ENCODE measurements at places on chromosomes 2 and 18.

- no peak for DNase-seq
These were observed 80.6 kb downstream of the ADCYAP1 start for GRCh38 chr18:985212-985661.

GRCh38 chr2:72625366-72625765 lies 200.5 kb downstream of the EXOC6B start:
- no peak for DNase-seq

- DNase-seq: no peak
These were observed 285.3 kb downstream of the SOX11 start for GRCh38 chr2:5977477-5977876.

- no peak for DNase-seq
These were observed 547.6 kb upstream of the RAB6C start for GRCh38 chr2:129431881-129432280.

- DNase-seq: no peak
These were observed 81.5 kb upstream of the SMAD2 start for GRCh38 chr18:48011926-48012465.

- no peak for DNase-seq
These were observed 30.1 kb upstream of the CTAGE1 start for GRCh38 chr18:22447792-22448191.

- DNase-seq: no peak
These were observed 79.7 kb downstream of the COLEC12 start for GRCh38 chr18:420661-421246.

GRCh38 chr2:61210332-61210981 lies 48.5 kb downstream of the C2orf74 start:
- DNase-seq: no peak

GRCh38 chr18:63779386-63779785 lies 4.2 kb downstream of the SERPINB7 start:
- DNase-seq: no peak

DNA sequence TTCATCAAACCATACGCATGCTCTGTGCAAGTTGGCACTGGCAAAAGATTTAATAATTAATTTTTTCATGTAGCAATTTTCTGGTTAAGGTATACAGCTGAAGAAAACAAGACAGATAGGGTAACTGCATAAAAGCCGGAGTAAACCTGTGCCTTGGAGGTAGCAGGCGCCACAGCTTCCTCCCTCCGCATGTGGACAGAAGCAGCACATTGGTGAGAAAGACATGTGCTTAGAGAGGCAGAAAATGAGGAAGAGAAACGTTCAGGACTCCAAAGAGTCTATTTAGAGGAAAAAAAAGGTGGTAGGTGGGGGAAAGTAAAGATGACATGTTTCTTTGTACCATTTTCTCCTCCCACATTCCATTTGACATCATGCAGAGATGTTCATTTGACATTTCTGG lies 9.3 kb downstream of the ST6GAL2 start:
- DNase-seq: no peak

DNA sequence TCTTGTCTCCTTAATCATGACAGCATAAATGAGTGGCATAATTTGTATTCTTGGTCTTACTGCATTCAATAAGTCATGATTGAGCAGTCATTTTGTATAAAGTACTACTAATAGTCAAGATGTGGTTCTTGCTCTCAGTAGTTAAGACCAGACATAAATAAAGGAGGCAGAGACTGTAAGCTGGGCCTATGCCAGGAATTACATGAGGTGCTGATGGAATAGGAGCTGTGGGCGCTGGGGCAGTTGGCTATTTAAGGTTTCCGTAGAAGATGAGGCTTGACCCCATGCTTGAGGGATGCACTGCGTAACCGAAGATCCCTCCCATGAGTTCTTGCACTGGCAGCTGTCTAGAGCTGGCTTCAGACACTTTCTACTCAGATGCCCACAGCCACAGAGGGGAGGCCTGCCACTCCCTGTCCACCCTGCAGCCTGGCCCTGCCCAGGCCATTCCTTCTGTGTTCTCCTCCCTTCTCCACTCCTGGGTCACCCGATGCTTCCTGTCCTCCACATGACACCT lies 150.9 kb upstream of the REV1 start:
- no peak for DNase-seq

DNA sequence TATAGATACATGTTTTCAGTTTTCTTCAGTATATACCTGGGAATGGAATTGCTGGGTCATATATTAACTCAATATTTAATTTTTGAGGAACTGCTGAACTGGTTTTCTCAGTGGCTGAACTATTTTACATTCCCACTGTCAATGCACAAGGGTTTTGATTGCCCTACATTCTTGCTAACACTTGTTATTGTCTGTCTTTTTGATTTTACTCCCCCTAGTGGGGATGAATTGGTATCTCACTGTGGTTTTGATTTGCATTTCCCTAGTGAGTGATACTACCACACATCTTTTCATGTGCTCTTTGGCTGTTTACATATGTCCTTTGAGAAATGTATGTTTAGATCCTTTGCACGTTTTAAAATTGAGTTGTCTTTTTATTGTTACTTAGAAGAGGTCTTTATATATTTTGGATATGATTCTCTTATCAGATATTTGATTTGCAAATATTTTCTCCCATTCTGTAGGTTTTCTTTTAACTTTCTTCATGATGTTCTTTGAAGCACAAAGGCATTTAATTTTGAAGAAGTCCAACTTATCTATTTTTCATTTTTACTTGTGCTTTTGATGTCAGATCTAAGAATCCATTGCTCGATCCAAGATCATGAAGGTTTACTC lies 36.2 kb downstream of the ASB1 start:
- DNase-seq: no peak

GRCh38 chr2:215937190-215937589 lies 76.2 kb downstream of the MREG start:
- no peak for DNase-seq

DNA sequence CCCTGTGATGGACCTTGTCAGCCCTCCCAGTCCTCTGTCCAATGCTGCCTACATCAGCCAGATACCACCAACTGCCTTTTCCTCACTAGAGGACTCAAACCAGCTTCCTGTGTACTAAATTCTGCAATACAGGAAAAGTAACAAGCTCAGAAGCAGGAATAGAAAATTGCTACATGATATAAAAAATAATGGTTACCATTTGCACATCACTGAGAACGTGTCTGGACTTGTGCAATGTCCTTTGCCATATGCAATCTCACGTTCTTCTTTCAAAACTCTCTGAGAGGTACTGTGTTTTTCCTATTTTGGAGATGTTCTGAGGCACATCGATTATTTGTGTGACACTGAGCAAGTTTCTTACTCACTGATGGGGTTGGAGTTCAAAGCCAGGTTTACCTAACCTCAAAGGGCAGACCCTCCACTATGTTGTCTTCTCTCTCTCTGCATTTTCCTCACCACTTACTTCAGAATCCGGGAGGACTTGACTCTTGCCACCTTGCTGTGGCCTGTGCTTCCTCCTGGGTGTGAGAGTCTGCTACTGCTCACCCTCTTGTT lies 12.1 kb downstream of the UPP2 start:
- DNase-seq: no peak

GRCh38 chr2:40364151-40364874 lies 87.6 kb downstream of the SLC8A1 start:
- no peak for DNase-seq

DNA sequence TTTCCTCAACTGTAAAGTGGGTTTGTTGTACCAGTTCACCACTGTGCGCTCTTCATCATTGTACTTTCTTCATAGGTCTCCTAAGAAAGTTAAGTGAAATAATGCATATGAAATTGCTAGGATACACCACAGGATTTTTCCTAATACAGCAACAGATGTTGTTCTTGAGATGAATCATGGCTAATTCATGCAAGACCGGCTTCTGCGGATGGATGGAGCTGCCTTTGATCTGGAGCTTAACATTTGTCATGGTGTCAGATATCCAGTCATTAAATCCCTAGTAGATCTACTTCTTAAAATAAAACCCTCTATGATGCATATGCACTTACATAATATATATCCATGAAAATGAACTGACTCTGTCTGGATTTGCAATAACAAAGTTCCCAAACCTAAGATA lies 114.1 kb downstream of the COL6A3 start:
- DNase-seq: no peak

DNA sequence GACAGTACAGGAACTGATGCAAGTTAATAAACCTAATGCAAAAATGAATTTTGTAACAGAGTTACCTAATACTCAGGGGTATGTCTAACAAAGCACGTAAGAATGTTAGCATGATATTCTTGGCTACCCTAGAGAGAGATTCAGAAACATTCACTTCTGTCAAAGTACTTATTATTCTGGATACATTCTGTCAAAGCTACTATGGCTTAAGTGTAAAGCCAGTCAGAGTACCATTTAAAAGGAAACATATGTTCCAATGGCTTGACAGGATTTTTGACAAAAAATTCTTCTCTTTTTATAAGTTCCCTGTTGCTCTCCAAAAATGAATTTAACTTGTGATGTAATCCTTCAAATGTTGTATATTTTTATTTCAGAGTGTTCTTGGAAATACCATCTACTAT lies 85.5 kb downstream of the PIGN start:
- DNase-seq: no peak

GRCh38 chr2:135030826-135031225 lies 16.4 kb downstream of the MAP3K19 start:
- no peak for DNase-seq

DNA sequence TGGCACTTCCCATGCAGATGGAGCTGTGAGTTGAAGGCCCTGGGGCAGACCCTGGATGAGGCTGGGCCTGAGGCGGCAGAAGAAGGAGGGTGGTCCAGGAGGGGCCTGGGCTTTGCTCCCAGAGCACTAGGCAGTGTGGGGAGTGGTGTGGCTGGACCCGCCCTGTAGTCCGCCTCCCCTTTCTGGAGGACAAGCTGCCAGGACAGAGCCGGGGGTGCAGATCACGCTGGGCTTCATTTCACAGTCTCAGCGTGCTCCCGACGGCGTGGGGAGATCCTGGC lies 49.8 kb downstream of the PTGR3 start:
- DNase-seq: no peak

GRCh38 chr2:225766431-225766830 lies 366.9 kb downstream of the NYAP2 start:
- DNase-seq: no peak

GRCh38 chr2:63662028-63662804 lies 73.5 kb downstream of the MDH1 start:
- no peak for DNase-seq

GRCh38 chr2:106839849-106840595 lies 45.9 kb downstream of the ST6GAL2 start:
- no peak for DNase-seq

DNA sequence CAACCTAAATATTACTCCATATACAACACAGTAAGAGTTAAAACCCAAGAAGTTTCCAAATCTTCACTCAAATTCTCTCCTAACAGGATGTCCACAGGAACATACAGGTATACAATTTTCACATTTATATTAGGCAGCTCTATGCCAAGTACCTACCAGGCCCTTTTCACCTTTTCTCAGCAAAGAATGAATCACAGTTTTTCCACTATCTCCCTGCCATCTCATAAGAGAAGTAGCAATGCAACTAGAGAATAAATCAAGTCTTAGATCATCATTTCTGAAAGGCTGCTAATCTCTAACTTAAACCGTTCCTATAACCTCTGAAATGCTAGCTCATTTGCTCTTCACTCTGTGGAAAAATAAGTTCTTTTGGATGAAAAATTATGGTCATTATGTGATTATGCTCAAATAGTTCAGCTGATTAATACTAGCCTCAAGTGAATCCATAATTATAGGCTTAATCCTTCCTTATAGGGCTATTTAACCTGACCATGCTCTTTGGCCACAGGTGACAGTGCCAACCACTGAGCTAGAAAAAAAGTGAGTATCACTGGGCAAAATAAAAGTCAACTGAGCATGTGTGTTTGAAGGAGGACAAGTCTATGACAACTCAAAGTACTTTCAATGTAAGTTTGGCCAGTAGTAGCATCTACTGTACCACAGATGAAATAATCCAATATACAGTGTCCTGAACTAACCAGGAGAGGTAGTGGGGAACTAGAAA lies 79.7 kb downstream of the COBLL1 start:
- DNase-seq: no peak

DNA sequence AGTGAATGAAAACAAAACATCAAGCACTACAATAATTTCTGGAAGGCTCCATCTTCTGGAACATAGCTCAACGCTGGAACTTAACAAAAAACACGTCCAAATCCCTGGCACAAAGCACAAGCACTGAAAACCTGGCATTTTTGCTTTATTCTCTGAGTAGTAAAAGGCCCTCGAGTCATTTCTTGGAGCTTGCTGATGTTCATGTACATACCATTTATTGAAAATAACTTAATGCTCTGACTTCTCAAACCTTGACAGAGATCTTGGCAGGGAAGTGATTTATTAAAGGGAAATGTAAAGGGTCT lies 76.5 kb upstream of the STK17B start:
- no peak for DNase-seq

- DNase-seq: no peak
These were observed 17.8 kb downstream of the PXDN start for GRCh38 chr2:1726558-1726957.

DNA sequence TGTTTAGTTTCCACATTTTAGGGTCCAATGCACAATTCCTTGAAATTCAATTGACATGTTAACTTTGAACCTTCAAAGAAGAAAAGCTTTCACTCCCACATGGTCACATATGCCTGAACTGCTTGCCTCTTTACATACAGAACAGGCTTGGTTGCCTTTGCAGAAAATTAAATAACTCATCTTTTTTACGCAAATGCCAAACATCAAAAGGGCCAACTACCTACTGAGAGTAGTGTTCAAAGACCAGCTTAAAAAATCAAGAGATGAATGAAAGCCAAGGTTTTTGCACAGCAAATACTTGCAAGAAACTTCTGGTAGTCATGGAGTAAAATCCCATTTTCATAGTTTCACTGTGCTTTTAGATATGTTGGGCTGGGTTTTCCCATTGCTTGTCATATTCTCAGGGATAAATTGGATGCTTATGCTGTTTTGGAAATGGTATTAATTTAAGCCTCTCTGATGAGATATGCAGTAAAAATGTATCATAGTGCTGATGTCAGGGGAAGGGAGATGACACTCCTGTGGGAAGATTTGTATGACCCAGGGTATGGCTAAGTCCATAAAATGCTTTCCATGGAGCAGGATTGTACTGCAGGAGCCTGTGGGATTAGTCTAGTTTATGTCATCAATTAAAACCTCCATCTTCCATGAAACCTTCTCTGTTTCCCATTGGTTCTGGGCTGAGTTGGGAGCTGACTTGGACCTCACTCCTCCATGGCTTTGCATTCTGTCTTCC lies 60.6 kb upstream of the DARS1 start:
- no peak for DNase-seq

- no peak for DNase-seq
These were observed 481.4 kb upstream of the SPRED2 start for GRCh38 chr2:65913813-65914212.

- DNase-seq: no peak
These were observed 46.7 kb downstream of the MBOAT2 start for GRCh38 chr2:8956774-8957173.

- no peak for DNase-seq
These were observed 37.4 kb downstream of the NCKAP1 start for GRCh38 chr2:183000846-183001245.

Measured in dorsolateral prefrontal cortex (tissue), 122 donors.